Activated CD4-positive, CD25-positive, alpha-beta regulatory T cell (primary cell): ENCODE measurements at places on chromosomes 6 and 20.

DNA sequence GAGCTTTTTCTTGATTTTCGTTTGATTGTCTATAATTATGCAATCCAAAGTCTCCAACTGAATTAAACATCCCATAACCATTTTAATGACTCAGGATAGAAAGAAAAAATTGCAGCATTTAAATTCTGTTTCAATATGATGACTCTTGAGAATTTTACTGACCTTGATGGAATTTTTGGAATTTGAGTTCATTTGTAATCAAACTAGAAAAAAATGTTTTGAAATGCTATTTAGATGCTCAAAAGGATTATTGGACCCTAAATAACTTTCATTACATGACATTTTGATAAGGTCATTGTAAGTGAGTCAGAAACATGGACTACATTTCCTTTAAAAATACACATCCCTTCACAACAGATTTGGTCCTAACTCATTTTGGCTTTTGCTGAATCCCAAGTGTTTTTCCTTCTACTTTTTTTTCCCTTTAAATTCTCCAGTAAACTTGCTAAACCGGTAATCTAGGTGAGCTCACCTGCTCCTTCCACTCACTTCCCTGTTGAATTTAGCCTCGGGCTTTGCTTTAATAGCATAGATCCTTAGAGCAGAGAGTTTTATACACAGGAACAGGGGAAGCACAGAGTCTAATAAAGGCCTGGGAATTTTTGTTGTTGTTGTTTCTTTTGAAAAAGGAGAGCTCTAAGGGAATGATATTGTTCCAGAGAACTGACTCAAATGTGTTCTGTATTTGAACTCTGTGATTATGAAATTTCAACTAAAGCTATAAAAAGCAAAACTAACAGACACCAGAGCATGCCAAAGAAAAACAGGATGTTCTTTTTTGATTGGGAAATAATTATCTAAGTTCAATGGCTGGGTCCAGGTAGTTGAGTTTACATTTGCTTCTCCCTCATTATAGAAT, 1088.2 kb upstream of the CITED2 start:
- DNase-seq, result no peak

DNA sequence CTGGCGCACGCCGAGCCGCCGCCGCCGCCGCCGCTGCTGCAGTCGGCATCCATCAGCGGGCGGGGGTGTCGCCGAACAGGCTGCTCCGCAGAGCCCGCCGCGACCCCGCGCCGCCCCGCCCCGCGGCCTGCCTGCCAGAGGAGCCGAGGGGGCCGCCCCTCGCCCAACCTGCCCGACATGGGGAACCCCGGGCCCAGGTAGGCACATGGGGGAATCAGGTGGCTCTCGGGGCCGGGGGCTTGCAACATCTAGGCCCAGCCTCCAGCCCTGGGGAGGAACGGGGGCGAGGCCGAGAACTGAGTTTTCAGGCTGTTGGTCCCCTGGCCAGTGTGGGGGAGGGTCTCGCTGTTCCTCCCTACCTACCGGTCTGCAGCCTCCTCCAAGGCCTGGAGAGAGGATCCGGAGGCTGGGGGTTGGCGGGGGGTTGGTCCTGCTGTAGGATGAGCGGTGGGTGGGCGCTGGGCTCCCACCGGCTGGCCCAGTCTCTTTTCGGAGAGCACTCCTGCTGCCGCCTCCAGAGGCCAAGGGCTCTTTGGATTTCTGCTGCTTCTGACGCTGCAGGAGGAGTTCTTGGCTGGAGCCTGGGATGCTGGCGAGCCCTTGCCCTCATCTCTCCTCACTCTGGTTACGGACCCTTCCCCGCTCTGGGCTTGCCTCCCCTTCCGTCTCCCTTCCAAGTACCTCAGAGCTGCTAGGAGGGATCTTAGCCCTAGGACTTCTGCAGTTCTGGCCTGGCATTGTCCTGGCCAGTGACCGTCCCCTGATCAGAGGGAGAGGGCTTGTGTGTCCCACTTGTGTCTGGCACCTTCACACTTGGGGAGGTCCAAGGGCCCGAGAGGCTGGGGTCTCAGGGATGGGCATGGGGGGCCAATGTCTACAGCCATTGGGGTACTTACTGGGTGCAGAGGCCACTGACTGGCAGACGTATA, at the start of gene EPB41L1:
Gene EPB41L1 (plus strand): TSS at position 41 of the 929 bp plus-strand sequence. CDS start 19,038 bp downstream, outside the sequence.
- DNase-seq, result no peak

- DNase-seq, result no peak
Observed at GRCh38 chr6:26592649-26593048, 4.1 kb upstream of the ABT1 start.

DNA sequence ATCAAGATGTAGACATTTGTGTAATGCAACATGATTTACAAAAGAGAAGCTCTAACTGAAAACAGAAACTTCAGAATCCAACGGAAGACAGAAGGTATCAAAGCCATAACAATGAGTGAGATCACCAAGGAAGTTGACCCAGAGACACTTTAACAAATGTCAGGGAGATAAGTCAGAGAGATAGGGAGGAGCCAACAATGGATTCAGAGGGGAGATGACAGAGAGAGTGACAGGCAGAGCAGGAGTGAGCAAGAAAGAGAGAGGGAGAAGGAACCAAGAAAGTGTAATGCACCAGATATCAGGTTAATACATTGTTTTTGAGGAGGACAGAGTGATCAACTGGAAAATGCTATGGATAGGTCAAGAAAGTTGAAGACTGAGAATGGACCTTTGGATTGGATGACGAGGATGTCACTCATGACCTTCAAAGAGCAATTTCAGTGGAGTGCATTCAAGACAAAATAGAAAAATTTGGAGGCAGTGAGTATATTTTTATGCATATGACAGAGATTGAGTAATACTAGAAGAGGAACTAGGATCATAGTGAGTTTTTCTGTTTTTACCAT, 86.6 kb downstream of the TRDN start:
- no peak for DNase-seq

GRCh38 chr6:12233693-12234571, 56.2 kb upstream of the EDN1 start:
- DNase-seq, result peak; percentile 2
